ENCODE measurements at places on chromosomes 7 and 10. TPM values are rescaled to one million over a fixed set of nuclear protein-coding genes. Genes with fewer than 3 reads are reported as not detected.

The VTI1A gene
- total RNA-seq = 27.1 TPM

The SVIL gene
- total RNA-seq = 12.5 TPM

GRCh38 chr10:74008212-74008731 is 10.4 kb downstream of the VCL start:
- no peak for DNase-seq

- DNase-seq = no peak
These were observed 193.1 kb downstream of the PHTF2 start for GRCh38 chr7:77991656-77992055.

The ZNF804B gene
- total RNA-seq = not detected

All from activated CD4-positive, alpha-beta T cell treated with anti-CD3 and anti-CD28 coated beads for 36 hours (primary cell).